ENCODE measurements at places on chromosomes 12 and 14.

GRCh38 chr12:13941258-13942249 lies 39.8 kb downstream of the GRIN2B start:
- DNase-seq = no peak

DNA sequence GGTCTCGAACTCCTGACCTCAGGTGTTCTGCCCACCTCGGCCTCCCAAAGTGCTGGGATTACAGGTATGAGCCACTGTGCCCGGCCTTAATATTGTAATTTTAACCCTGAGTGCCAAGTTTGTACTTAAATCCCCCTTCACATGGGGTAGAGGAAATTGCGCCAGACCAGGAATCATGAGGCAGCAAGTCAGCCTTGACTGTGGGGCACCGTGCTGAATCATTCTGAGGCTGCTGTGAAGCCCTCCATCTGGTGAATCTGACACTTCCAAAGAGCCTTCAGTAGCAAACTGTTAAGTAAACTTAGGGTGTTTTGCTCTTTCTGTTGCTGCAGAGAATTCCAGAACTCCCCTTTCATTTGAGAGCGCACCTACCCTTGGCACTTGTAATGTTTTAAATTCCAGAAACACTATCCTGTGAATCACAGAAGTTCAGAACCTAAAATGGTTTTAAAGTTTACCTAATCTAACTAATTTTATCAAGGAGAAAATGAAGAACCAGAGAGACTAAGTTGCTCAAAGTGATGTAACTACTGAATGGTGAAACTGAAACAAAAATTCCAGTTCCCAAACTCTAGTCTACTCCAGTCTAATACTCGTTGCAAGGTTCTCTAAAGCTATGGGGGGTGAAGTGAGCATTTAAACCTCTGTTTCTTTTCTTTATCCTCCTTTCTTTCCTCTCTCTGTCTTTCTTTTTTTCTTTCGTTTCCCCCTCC lies 7.5 kb downstream of the HEBP1 start:
- no peak for DNase-seq

DNA sequence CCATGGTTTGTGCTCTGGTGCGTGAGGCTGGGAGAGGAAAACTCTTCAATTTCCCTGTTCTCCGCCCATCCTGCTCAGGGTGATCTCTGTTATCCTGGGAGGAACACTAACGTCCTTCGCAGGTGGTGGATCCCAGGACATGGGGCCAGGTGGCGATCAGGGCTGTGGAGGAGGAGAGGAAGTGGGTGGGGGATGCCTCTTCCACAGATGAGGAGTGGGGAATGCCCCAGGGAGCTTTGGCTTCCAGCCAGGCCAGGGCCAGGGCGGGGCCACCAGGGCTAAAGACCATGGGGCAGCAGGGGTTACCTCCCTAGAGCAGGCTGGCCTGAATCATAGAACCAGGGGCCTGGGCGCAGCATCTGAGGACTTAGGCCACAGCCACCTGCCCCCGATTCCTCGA lies 3.3 kb upstream of the KRT75 start:
- DNase-seq = peak; percentile 69

- DNase-seq = no peak
Observed at GRCh38 chr14:39860596-39861228, 428.5 kb upstream of the FBXO33 start.

DNA sequence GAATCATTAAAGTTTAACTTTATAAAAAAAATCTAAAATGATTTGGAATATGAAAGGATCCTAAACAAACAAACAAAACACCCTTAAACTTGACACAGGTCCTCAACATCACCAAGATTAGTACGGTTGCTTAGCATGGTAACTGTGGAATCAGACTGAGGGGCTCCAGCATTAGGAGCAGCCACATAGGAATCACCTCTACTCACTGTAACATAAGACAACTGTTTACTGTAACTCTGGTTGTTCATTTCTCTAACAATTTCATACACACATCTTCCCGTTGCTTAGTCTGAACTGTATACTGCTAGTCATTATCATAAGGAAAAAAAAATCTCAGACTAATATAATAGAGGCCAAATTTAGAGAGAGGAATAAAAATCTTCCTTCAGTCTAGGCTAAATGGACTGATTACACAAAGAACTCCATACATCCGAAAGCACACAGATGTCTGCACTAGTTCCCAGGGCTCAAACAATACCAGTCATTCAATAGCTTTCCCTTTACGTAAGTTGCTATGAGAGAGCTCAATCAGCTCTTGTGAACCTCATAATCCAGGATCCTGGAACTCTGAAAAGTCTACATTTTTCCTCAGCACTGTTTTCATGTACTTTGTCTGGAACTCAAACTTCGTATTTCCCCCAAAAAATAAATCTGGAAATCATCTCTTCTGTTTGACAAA lies 26.0 kb downstream of the LRP6 start:
- DNase-seq = no peak

DNA sequence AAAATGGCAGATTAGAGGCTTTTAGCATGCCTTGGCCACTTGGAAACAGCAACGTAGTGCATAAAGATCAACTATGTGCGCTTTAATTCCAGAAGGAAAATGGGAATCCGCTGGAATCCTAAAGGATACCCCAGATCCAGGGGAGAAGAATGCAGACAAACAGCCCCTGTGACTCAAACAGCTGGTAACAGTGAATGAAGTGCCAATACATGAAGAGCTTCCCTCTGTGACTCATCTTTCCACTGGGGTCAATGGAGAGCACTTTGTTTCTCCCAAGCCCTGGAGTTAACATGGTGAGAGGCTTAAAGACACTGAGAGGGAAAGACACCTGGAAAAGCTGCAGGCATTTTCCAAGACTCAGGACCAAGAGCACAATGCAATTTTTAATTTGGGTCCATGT lies 263.1 kb downstream of the CEP128 start:
- DNase-seq = no peak

GRCh38 chr12:122322501-122322900 lies 56.2 kb upstream of the VPS33A start:
- DNase-seq = no peak

GRCh38 chr12:40834321-40834720 lies 142.1 kb downstream of the CNTN1 start:
- no peak for DNase-seq

DNA sequence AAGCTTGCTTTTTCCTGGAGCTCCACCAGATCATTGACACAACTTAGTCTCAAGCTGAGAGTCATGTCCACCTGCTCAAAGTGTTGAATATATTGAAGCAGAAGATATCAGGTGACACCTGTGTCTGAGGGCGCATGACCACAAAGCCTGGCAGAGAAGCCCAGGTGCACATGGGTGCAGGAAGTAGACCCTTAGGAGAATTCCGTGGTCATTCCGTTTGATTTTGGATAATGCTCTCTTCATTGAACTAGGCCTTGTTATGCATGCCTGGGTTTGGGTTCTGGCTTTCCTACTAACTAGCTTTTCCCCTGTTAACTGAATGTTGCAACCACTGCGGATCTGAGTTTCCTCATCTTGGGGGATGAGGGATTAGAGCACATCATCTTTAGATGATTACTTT lies 7.1 kb downstream of the ARHGDIB start:
- DNase-seq = no peak

DNA sequence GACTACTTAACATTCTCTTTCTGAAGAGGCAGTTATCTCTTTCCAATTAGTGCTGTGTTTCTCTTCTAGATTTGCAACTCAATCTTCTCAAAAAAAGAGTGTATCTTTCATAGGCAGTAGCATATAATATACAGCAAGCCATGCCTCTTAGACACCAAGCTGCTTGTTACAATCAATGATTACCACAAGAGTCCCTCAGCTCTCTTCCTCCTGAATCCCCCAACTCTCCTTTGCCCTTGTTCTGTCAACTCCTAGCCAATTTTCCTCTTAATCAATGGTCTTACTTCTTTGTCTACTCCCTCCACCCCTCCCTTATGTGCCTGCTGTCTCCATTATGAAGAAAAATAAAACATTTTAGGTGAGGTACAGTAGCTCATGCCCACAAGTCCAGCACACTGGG lies 2.6 kb downstream of the TMTC1 start:
- DNase-seq = no peak

DNA sequence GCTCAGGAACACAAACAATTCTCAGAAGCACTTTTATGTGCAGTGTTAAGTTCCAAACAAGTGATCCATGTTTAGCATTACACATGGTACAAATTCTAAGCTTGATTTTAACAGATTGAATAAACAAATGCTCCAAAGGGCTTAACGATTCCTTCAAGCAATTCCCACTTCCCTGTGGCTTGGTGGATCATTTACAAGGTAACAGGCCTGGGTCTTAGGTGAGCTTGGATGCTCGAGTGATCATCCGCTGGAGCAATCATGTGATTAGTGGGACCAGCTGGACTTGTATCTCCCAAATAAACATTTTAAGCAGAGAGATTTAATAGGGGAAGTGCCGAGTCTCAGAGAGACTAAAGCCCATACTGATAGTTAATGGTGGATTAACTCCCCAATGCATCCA lies 70.7 kb downstream of the CALM1 start:
- DNase-seq = no peak

GRCh38 chr12:48861111-48861510 lies 4.6 kb downstream of the RND1 start:
- no peak for DNase-seq

DNA sequence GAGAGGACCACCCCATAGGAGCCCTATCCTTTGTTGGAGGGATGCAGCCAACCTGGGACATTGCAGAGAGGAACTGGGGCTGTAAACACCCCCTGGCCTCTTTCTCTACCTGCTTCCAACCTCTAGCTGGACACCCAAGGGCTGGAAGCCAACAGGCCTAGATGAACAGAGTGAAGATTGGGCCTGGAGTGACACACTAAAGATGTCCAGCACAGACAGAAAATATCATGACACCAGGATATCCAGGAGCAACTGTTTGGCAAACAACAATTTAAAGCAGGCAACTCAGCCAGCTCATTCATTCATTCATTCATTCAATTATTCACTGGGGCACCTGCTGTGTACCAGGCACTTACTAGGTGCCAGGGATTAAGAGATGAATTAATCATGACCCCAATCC lies 125.0 kb upstream of the NCOR2 start:
- DNase-seq = no peak

- DNase-seq = no peak
Observed at GRCh38 chr12:26896913-26897312, 40.9 kb downstream of the INTS13 start.

- no peak for DNase-seq
Observed at GRCh38 chr14:94389104-94389469, 685 bp upstream of the SERPINA1 start.

- DNase-seq = no peak
Observed at GRCh38 chr12:94445662-94446061, 14.0 kb downstream of the CEP83 start.

DNA sequence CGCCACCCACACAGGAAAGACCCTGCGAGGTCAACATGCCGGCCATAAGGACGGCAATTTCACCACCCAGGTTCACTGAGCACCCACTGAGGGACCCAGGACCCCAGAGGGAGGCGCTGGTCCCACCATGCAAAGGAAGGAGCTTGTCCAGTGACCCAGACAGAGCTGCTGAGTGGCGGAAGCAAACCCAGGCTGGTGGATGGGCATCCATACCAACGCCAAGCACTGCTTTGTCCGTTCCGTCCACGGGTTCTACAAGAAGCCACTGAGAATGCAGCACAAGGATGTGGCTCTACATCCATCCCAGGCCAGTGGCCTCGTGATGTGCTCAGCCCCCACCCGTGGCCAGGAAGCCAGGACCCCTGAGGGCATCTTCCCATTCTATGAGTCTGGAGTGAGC lies 23.8 kb upstream of the GOLGA3 start:
- no peak for DNase-seq

DNA sequence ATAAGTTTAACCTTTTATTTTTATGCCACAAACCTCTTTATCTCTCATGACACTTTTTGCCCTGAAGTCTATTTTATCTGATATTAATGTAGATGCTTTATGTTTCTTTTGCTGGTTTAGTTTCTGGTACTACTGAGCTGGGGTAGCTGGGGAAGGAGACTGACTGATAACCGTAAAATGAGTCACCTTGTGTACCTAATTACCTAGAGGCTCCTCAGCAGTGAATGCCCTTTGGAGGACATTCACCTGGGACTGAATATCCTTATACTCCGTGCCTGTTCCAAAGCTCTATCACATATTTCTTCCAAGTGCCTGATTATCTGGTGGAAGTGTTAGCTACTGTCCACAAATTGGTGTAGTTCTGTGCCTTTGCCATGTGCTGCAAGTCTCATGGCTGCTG lies 13.9 kb downstream of the ATL1 start:
- DNase-seq = no peak

- no peak for DNase-seq
Observed at GRCh38 chr14:49586673-49587460, 687 bp upstream of the RPS29 start.

- no peak for DNase-seq
Observed at GRCh38 chr12:132363661-132364347, 34.4 kb upstream of the GALNT9 start.

DNA sequence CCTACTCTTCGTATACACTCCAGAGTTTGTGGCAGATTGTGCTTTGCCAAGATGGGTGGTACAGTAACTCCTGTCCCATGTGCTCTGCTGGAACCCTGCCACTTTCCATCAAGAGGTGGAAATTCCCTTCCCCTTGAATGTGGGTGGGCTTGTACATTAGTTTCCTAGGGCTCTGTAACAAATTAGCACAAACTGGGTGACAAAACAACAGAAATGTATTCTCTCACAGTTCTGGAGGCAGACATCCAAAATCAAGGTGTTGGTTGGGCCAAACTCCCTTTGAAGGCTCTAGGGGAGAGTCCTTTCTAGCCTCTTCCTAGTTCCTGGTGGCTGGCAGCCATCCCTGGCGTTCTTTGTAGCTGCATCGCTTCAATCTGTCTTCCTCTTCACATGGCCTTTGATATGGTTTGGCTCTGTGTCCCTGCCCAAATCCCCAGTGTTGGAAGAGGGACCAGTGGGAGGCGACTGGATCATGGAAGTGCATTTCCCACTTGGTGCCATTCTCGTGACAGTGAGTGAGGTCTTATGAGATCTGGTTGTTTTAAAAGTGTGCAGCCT lies 117.5 kb downstream of the VRK1 start:
- no peak for DNase-seq

DNA sequence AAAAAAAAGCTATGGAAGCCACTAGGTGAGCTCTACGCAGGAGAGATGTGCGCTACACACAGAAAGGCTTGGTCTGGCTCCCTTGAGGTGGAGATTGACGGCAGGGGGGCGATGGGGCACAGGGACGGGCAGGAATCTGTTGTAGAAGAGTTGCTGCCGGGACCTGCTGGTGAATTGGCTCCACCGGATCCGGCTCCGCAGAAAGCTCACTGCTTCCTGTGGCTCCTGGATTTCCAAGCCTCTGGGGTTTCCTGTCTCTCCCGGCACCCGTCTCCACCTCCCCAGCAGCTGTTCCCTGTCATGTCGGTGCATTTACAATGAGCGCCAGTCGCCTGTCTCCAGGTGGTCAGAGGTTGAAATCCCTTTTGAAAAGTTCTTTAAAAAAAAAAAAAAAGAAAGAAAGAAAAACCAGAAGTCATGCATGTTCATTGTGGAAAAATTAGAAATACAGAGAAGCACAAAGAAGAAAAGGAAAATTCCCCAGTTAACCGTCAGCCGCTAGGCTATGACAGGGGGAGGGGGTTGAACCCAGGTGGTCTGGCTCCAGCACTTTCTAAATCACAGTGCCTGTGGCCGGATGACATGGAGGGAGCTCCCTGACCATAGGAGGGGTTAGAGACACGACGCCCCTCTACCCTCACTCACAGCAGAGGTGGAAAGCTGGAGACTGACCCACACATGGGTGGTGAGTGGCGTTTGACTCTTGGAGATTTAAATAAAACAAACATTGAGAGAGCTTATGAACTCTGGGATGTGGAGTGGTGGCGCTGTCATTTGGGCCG lies 20.8 kb downstream of the FAM222A start:
- DNase-seq = no peak
